ENCODE measurements at places on chromosomes 3 and 15. TPM values are rescaled to one million over a fixed set of nuclear protein-coding genes. Genes with fewer than 3 reads are reported as not detected.

GRCh38 chr15:62975515-62975914 lies 67.0 kb upstream of the TPM1 start:
- DNase-seq = no peak

DNA sequence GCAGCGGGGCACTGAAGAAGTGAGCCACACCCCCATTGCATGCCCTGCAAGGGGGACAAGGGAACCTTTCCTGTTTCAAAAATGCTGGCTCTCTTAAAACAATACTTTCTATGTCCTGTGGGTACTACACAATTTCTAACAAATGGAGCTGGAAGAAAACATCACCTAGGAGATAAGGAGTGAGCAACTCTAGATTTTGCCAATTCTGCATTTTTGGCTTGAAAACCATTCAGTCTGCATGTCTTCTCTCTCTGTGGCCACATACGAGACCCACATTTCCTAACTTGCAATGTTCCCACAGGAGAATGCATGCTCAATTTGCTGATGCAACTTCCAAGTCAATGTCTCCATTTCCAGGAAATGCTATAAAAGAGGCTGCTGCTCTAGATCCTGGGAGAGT lies 662.0 kb downstream of the SQOR start:
- DNase-seq = no peak

DNA sequence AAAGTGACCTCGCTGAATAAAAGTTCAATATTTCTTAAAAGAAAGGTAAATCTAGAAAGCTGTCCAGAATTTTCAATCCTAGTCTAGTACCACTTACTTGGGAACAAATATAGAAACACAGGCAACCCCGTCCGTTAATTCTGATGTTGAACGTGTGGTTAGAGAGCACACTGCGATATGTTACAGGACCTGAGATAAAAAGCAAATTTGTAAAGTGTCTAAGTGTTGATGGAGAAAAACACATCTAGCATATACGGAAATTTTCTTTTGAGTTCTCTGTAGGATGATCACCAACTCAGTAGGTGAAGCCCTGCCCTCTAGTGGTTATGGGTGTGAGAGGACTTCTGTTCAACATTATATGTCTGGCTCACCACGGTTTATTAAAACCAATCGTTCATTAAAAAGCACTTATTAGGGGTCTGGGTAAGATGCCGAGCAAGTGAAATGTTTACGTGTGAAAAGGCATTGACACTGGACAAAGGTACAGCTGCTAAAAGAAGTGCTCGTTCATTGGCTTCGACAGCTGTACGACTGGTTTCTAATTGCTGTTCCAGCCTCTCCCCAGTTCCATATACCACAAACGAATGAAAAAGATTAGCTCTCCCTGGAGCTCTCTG lies 1.0 kb upstream of the ATP2C1 start:
- no peak for DNase-seq

The NRROS gene
- 17.8 TPM for total RNA-seq

- DNase-seq = no peak
Observed at GRCh38 chr3:150736903-150737832, 25.8 kb downstream of the SIAH2 start.

DNA sequence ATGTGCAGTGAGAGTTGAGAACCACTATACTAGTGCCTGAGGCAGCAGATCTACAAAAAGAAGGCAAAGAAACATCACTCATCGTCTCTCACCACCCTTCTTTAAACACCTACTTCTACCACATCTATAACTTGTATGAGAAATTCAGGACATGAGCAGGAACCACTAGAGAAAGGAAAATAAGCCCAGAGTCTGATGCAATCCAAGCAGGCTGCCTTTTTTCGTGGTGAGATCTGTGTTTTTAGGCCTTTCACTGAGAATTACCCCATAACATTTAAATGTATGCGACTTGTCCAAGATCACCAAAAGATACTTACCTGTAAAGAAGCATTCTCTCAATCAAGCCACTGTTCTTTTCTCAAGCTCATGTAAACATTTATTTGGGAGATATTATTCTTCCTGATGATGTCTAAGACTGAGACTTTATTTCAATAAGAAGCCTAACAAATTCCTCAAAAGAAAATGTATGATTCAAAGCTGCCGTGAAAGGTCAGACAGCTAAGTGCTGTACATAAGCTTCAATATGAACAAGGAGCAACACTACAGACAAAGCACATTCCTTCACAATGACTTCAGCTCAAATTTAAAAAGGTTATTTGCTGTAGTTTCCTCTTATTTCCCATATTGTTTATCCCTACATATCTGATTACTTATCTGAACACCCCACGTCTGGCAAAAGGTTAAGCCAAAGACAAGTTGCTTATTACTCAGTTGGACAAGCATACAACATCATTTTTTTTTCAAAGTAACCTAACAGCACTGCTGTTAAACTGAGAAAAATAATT lies 16.5 kb downstream of the SPICE1 start:
- no peak for DNase-seq

The UPK1B gene
- not detected for total RNA-seq

- no peak for DNase-seq
Observed at GRCh38 chr3:51471775-51472652, 27.8 kb downstream of the DCAF1 start.

The RARB gene
- total RNA-seq = 3.9 TPM

DNA sequence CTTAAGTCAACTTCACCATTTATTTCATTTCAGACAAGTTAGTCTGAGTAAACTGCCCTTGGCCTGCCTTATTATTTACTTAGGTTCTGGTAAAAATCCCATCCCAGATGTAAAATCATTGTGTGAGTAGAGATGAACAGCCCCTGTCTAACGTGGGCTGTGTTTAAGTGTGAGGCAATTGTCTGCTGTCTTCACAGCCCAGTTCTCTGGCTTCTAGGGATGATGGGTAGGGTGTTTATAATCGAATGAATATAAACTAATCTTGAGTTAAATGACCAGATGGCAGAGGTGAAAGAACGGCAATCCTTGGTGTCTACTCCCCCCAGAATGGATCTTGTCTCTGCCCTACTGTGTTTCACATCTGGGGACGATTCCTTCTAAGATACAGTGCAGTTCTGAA lies 20.8 kb downstream of the PPARG start:
- no peak for DNase-seq

- no peak for DNase-seq
Observed at GRCh38 chr15:79970181-79970580, 815 bp downstream of the BCL2A1 start.

Measured in upper lobe of left lung (tissue), 6 donors.